A549 treated with CpdA at 1 μM for 4 hours (cell line): ENCODE measurements at places on chromosomes 6 and 20. TPM values are rescaled to one million over a fixed set of nuclear protein-coding genes. Genes with fewer than 3 reads are reported as not detected.

Gene TSPYL4
- 2.4 to 3.5 TPM (median 3.1 TPM) in 5 replicates for total RNA-seq

Gene PTPRT
- not detected in 5 replicates for total RNA-seq

Gene NKAIN4
- total RNA-seq, result 6.3 to 10.3 TPM (median 6.7 TPM) in 5 replicates

Gene SLC17A4
- not detected in 5 replicates for total RNA-seq

Gene PRKN
- total RNA-seq, result 0.07 to 0.10 TPM in 2 of 5 replicates, not detected in the others

Gene MAS1
- total RNA-seq, result not detected in 5 replicates
